ENCODE measurements at places on chromosomes 11 and 22. TPM values are rescaled to one million over a fixed set of nuclear protein-coding genes. Genes with fewer than 3 reads are reported as not detected.

The ENDOD1 gene
- total RNA-seq, result 7.2 TPM

The BIRC3 gene
- total RNA-seq, result 2.2 TPM

DNA sequence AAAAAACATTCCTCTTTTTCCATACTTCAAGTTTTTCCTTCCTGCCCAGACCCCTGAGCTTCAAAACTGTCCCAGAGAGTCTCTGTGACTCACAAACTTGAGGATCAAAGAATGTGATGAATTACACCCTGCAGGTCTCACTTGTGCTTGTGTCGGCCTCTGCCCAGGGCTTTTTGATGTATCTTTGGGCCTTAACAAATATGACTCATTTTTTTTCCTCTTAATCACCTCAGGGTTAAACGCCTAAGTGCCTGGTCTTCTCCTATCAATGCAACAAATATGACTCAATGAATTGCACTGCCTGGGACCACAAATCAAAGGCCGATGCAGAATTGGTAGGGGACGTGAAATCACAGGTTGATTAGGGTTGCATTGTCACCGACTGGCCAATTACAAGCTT lies 267.7 kb downstream of the LARGE1 start:
- peaks cover 24% of the 10 kb centered on the region for H3K36me3 ChIP-seq
- H3K27ac ChIP-seq, result no peak overlapping the region
- no peak for DNase-seq
- H3K4me1 ChIP-seq, result peaks cover 10% of the 10 kb centered on the region
- H3K4me3 ChIP-seq, result no peak overlapping the region
- H3K27me3 ChIP-seq, result no peaks in the 10 kb centered on the region

GRCh38 chr11:10584071-10584501 lies 15.6 kb upstream of the LYVE1 start:
- H3K36me3 ChIP-seq, result no peaks in the 10 kb centered on the region
- peak overlapping the region; percentile 57 for H3K27ac ChIP-seq
- no peak overlapping the region for H3K4me3 ChIP-seq
- H3K27me3 ChIP-seq, result no peaks in the 10 kb centered on the region
